ENCODE measurements at places on chromosomes 3 and 15. TPM values are rescaled to one million over a fixed set of nuclear protein-coding genes. Genes with fewer than 3 reads are reported as not detected.

- DNase-seq = no peak
These were observed 23.1 kb downstream of the PLSCR5 start for GRCh38 chr3:146581951-146582467.

DNA sequence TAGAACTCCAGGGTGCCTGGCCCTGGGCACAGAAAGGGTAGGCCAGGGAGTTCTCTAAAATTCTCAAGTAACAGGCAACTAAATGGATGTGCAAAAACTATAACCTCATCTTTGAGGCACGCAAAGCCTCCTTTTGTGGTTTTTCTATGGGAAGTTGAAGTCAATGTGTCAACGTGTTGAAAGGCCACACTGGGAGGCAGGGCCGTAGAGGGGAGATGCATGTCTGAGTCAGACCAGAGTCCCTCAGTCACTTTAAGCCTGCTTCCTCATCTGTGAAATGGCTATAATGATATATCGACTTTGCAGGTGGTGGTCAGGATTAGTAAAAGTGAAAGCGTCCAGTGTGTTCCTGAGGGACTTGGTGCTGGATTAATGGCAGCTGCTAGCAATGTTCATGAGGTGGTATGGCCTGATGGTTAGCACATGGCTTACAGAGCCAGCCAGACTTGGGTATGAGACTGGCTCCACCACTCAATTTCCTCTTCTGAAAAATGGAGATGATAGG is 17.0 kb downstream of the TGM5 start:
- DNase-seq = no peak

GRCh38 chr3:189530822-189531221 is 100.4 kb upstream of the TP63 start:
- no peak for DNase-seq

DNA sequence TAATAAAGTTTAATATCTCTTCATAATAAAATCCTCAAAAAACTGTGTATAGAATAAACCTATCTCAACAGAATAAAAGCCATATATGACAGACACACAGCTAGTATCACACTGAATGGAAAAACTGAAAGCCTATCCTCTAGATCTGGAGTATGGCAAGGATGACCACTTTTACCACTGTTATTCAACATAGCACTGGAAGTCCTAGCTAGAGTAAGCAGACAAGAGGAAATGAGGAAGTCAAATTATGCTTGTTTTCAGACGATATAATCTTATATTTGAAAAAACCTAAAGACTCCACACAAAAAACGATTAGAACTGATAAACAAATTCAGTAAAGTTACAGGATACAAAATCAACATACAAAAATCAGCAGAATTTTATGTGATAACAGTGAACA is 57.4 kb upstream of the DIPK2A start:
- DNase-seq = no peak

DNA sequence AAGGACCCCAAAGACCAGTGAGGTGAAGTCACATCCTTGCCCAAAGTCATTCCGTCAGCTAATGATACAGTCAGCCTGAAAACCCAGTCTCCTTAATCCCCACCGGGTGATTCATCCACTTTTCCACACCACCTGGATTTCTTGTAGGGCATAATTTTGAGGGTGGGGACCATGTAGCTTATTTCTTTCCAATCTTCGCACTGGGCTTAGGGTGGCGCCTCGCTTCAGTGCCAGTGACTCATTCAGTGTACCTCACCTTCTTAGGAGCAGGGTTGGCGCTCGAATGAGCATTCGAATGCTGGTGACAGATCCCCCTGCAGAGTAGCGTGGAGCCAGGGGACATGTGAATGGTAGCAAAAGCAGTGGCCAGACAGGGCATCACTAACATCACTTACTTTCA is 24.0 kb downstream of the BMF start:
- no peak for DNase-seq

EPB42 gene
- not detected for total RNA-seq

GRCh38 chr15:64640146-64640871 is 135.1 kb downstream of the RBPMS2 start:
- DNase-seq = no peak

DNA sequence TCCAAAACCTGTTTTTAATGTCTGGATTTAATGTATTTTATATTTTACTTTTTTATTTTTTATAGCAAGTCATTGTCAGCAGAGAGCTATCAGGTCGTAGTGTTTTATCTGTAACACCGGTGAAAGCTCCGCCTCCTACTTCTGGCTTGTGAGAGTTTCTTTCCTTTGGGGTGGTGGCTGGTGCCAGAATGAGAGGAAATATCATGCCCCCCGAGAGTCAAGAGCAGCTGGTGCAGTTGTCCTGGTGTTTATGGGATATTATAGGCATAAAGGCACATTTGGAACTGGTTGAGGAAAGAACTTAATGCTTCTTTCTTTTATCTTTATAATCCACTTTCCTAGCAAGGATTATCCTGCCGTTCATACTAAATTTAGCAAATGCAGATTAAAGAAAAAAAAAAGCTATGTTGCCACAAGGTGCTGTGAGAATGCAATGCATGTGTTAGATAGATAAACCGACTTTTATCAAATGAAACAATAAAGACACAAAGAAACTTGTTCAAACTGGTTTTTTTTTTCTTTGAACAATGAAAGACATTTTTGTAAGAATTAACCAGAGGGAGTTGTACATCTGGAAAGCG is 260.1 kb upstream of the PLSCR5 start:
- DNase-seq = no peak

- peak; percentile 34 for DNase-seq
These were observed 1.8 kb upstream of the SCN5A start for GRCh38 chr3:38651153-38651789.

DNA sequence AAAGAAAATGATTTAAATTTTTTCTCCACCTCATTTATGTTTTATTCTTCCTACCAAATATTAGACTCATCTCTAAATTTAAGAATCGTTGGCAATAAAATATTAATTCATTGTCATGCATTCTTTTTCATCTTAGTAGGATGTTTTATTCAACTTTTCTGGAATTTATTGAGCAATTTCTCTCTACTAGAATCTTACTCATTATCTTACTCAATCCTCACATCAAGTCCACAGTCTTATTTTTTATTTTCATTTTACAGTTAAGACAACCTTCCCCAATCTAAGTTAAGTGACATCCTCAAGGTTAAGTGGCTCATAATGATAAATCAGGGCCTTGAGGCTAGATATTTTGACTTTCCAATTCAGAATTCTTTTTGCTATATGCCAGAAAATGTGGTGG is 15.9 kb upstream of the ALDH1A2 start:
- DNase-seq = no peak

- no peak for DNase-seq
These were observed 138.6 kb downstream of the LSAMP start for GRCh38 chr3:116306720-116307119.

Measured in T-cell (primary cell).